ENCODE measurements at places on chromosomes 13 and 19.

- no peak for DNase-seq
Observed at GRCh38 chr19:49073514-49074378, 1.2 kb upstream of the KCNA7 start.

DNA sequence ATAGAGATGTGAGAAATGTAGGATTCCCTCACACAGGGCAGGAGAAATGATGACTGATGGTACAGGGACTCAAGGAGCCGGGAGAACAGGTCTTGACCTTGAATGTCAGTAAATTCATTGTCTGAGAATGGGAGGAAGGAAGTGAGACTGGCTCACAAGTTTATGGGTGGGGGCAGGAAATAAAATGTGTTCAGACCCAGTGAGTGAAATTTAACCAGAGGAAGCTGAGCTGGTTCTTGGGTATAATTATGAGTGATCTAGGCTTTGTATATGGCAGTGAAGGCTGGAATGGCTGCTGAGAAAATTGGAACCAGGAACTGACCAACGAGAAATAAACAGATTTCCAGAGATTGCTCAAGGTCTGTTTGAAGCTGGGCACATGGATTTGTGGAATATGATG is 6.3 kb upstream of the IGSF23 start:
- DNase-seq = no peak

DNA sequence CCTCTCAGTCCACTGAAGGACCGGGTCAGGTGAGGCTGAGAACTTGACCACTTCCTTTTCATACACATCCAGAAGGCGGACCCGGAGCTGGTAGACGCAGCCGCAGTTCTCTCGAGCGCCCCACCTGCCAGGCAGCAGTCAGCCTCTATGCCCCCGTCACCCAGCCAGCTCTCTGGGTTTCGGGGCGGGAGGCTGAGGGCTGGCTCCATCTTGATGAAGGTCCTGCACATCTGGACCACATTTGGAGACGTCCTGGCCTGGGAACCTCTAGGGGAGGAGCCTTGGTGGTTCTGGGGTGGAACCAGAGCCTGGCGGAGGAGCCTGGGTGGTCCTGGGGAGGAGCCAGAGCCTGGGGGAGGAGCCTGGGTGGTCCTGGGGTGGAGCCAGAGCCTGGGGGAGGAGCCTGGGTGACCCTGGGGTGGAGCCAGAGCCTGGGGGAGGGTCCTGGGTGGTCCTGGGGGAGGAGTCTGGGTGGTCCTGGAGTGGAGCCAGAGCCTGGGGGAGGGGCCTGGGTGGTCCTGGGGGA is 14.3 kb downstream of the MRPS12 start:
- no peak for DNase-seq

- peak; percentile 60 for DNase-seq
Observed at GRCh38 chr19:58409010-58409790, 751 bp downstream of the ZNF584 start.

DNA sequence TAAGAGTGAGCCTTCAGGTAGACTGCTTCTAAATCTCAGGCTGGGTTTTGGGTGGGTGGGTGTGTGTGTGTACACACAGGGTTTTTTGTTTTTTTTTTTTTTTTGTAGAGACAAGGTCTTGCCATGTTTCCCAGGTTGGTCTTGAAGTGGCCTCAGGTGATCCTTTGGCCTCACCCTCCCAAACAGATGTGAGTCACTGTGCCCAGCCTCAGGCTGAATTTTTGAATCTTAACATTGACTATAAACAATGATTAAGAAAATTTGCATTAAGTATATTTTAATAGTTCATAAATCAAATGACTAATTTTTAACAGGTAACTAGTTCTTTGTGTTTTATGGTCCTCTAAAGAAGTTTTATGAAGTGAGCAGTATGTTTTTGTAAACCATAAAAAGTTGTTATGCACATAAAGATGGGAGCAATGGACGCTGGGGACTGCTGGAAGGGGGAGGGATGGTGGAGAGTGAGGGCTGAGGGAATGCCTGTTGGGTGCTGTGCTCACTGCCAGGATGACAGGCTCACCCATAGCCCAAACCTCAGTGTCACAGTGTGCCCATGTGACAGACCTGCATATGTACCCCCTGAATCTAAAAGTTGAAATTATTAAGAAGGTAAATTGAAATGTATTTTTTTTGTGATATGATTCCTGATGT is 60.2 kb downstream of the ZNF136 start:
- no peak for DNase-seq

DNA sequence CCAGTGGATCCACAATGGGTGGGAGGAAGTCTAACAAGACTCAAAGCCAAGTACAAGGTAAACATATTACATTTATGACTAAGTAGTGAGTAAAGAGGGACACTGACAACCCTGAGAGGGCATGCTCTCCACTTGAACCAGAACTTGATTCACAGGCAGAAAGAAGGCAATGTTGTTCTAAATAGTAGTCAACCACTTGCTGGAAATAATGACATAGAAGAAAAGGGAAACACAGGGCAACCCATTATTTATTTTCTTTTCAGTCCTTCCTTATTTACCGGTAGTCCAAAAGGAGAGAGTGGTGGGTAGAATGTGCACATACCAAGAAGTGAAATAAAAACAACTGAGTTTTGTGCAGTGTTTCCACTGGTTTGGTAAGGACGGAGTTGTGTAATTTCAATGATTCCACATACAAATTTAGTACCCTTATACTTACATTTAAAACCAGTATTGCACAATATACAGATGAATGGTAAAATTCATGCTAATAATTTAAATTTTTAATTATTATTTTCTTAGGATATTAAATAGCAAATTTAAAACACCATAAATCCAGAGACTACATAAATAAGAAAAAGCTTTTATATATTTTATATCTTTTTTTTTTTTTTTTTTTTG is 65.9 kb downstream of the ENOX1 start:
- DNase-seq = no peak

GRCh38 chr13:67355812-67356476 is 125.8 kb upstream of the PCDH9 start:
- DNase-seq = no peak

DNA sequence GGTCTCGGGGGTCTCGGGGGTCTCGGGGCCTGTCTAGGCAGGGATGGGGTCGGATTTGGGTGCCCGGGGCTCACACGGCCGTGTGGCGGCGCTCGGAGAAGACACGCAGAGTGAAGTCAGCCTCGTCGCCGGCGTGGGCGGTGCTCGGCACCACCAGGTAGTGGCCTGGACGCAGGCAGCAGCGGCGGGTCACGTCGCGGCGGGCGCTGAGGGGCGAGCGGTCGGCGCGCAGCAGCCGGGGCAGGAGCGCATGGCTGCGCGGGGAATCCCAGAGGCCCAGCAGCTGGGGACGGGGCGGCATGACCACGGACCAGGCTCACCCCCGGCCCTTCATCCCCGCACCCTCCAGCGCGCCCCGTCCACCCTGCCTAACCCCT is 8.2 kb downstream of the CAPN12 start:
- DNase-seq = peak; percentile 77

DNA sequence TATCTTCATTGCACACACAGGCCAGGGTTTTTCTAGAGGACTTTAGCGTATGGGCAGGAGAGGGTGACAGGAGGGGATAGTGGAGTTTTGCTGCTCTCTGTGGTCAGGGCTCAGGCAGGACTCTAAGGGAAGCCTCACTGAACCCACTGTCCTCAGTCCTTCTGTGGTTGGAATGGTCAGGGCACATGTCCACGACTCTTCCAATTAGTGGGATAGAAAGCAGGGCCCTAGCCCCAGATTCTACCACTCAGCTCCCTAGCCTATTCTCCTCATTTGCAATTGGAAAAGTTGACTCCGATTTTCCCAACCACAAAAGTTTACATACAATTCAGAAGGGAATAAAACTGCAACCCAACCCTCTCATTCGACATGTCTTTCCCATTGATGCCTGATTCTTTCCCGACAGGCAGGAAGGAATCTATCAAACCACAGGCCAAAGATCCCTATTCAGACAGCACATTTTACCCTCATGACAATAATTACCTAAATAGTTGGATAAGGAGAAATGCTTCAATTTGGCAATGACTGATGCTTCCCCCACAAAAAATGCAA is 38.2 kb downstream of the TGDS start:
- DNase-seq = no peak

Measured in activated T-cell treated with anti-CD3 and anti-CD28 coated beads, Interleukin-2, amount 50 U/mL, for 48 hours (primary cell).